ENCODE measurements at places on chromosomes 3 and 15.

DNA sequence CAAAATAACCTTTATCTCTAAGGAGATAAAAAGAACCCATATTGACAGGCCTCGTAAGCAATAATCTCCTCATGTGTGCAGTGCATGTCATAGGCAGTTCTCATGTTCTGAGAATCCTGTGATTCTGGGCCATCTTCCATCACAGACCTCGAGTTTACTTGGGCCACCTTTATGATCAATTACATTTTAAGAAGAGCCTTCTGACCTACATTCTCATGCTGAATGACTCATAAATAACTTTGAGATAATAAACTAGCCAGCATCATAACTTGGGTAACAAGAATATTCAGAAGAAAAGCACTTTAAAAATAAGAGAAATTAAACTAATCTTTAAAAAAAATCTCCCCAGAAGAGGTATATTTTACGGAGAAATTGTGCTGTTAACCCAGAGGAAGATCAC is 310.7 kb upstream of the ZNF717 start:
- DNase-seq, result no peak

- no peak for DNase-seq
Observed at GRCh38 chr3:57038466-57039164, 21.8 kb upstream of the SPATA12 start.

- DNase-seq, result no peak
Observed at GRCh38 chr15:69082554-69082953, 68.1 kb downstream of the NOX5 start.

GRCh38 chr3:72081471-72082185 is 296.7 kb upstream of the PROK2 start:
- no peak for DNase-seq

GRCh38 chr3:171417813-171418212 is 42.4 kb downstream of the TNIK start:
- no peak for DNase-seq

DNA sequence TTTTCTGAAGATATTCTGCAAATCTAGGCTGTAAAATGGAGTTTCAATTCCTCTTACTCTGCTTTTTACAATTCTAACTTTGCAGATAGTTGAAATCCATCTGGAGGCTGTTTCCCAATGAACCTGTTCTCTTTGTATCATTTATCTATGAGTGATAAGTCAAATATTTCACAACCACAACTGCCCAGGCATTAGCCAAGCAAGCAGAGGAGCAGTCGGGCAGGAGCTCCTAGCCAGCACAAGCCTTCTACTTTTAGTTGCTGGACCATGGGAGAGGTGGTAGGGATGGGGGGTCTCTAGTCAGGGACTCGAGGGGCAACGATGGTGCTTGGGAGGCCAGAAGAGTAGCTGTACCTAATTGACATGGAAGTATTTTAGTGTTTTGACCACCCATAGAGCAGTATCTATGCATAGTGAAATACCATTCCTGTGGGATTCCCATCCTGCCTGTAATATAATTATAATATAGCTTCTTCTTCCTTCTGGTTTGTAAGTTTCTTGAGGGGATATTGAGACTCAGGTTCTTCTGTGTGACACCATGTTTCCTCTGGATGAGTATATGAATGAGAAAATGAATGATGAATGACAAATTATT is 353.5 kb upstream of the IL12A start:
- DNase-seq, result no peak

DNA sequence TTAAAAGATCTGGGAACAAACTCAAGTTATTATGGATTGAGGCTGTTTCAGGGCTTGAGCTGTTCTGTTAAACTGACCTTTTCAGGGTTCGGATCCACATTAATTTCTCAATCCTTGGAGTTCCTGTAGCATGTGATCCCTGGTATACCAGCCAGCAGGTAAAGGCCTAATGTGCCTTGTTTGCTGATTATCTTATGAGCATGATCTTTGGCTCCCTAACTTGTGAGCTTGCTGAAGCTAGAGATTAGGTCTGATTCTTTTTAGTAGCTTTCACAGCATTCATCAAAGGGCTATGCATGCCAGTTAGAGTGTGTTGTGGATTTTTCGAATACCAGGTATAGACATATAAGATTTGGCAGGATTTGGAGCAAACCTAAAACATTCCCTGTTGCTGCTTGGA is 10.3 kb downstream of the CORO2B start:
- no peak for DNase-seq

- no peak for DNase-seq
Observed at GRCh38 chr3:115146032-115146417, 1.1 kb downstream of the ZBTB20 start.

GRCh38 chr15:36110659-36110993 is 468.8 kb upstream of the CDIN1 start:
- DNase-seq, result no peak

GRCh38 chr3:128706086-128706615 is 19.8 kb upstream of the RAB7A start:
- DNase-seq, result no peak

DNA sequence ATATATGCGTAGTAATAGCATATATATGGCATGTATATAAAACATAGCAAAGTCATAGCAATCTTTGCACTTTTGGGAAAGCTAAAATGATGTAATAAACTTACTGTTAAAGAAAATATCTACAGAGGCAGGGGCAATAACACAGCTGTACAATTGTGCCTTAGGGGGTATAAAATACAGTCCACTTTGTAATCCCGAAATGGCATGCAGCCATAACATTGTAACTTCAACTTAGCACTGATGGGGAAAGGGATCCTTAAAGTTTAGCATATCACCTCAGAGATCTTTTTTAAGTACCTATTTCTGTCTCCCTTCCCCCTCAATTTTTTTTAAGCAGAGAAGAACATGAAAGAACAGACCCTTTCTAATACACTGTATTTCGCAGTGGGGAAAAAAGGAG is 40.8 kb downstream of the PLD1 start:
- no peak for DNase-seq

- no peak for DNase-seq
Observed at GRCh38 chr3:125037498-125038150, 18.2 kb downstream of the HEG1 start.

Data from iPS DF 6.9 (cell line).